ENCODE measurements at places on chromosomes 3 and 15.

DNA sequence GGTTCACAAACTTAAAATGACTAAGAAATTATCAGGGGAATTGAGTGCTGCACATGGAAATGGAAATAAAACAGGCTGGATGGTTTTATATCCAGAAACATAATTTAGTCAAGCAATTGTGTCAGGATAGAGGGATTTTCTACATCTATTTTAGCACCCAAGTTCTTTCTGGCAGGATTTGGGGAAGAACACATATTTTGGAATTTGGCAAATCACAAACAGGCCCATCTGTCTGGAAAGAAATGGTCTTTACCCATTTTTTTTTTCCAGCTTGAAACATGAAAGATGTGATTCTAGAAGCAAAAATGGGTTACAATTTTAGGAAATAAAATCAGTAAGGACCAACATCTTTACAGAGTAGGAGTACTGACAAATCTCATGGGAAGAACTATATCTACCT is 14.4 kb upstream of the UNC13C start:
- no peak for DNase-seq

DNA sequence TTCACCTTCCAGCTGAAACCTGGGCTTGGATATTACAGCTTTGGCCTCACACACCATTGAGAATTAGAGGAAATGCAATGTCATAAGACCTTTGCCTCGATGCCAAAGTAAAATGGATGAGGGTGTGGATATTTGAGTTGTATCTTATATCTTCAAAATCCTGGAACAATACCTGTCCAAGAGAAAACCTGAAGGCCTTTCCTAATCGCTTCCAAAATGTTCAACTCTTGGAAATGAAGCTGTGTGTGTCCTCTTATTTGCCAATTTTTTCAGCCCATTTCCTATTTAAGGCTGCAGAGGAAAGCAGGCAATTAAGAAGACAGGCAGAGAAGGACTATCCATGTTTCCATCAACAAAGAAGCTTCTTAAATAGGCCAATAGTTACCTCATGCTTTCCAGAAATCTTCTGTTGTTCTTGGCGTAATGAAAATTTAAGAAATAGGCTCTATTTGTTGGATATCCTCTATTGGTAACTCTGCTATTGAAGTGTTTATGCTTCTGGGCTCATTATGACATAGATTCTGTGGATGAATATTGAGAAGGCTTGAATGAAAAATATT is 99.5 kb upstream of the ZBTB20 start:
- no peak for DNase-seq

- DNase-seq: no peak
Measured at GRCh38 chr3:82033186-82033585, 271.7 kb upstream of the GBE1 start.

GRCh38 chr3:174397848-174398247 is 461.3 kb upstream of the NAALADL2 start:
- DNase-seq: no peak

DNA sequence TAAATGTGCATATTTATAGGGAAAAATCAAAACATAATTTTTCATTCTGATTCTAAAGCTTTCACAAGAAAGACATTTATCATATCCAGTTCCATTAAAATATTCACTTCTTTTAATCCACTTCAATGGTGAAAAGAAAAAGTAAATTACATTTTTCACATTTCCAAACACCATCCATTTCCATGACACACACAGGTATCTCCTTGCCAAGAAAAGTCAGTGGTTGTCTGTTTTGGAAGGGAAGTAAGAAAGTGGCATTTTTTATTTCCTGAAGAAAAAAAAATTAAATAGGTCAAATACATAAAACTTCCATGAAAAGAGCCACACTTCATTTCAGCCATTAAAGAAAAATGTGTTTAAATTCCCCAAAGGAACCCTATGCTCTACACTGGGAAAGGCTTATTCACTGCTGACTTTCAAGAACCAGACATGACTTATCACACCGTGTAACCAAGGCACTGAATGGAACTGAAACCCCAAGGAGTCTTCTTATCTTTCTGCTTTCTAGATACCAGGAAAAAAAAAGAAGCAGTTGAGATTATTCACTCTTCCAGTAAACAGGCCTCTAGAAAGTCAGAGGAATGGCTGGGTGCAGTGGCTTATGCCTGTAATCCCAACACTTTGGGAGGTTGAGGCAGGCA is 44.5 kb downstream of the OSBPL10 start:
- no peak for DNase-seq

GRCh38 chr15:25060996-25061620 is 106.3 kb downstream of the SNRPN start:
- no peak for DNase-seq

- DNase-seq: no peak
Measured at GRCh38 chr3:122074621-122075265, 19.6 kb downstream of the CD86 start.

GRCh38 chr15:37777006-37777405 is 157.4 kb upstream of the TMCO5A start:
- no peak for DNase-seq

- no peak for DNase-seq
Measured at GRCh38 chr15:65512189-65512588, 5.3 kb downstream of the DPP8 start.

GRCh38 chr3:155670335-155670734 is 74.5 kb downstream of the PLCH1 start:
- no peak for DNase-seq

DNA sequence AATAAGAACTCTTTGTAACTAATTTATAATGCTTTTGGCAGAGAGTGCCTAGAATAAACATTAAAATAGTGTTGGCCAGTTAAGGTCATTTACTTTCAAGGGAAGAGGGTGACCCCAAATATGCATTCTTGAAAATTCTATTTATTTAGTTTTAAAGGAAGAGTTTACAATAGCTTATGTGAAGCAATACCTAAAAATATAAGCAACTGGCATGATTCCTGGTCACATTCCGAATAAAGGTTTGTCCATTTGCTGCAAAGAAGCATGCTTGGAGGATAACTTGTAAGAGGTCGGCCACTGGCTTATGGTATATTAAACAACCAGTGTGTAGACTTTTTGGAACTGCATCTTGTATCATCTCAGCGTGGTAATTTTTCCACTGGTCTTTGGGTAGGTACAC is 10.2 kb downstream of the MITF start:
- no peak for DNase-seq

- DNase-seq: no peak
Measured at GRCh38 chr15:90178468-90179435, 22.4 kb upstream of the SEMA4B start.

DNA sequence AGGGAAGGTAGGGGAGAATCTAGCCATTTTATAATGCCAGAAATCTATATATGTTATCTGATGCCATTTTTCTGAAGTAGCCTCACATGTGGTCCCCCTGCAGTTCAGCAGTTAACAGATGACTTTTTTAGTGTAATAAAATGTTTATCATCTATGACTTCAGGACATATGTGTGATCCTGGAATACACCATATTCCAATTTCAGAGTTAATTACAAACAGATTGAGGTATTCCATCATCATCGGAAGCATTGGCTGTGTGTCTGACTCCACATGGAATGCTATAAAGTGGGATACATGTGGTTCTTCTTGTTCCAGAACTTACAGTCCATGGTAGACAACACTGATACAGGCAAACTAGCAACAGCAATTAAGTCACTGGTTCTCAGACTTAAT is 45.9 kb upstream of the LIMD1 start:
- DNase-seq: no peak

GRCh38 chr3:133835961-133836360 is 30.3 kb downstream of the SRPRB start:
- DNase-seq: no peak

DNA sequence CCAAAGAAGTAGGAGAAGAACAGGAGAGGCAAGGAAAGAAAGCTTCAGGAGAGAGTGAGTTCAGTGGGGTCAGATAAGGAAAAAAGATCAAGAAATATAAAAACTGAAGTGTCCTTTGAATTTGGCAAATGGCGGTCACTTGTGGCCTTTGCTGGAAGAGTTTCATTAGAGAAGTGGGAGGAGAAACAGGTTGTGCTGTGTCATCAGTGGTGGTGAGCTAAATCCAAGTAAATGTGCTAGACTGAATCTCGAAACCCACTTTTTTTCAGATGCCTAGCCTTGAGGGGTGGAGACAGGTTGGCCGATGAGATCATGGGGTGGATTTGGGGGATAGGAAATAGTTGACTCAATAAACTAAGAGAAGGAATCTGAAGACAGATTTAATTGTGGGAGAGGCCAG is 43.7 kb downstream of the CHRD start:
- no peak for DNase-seq

DNA sequence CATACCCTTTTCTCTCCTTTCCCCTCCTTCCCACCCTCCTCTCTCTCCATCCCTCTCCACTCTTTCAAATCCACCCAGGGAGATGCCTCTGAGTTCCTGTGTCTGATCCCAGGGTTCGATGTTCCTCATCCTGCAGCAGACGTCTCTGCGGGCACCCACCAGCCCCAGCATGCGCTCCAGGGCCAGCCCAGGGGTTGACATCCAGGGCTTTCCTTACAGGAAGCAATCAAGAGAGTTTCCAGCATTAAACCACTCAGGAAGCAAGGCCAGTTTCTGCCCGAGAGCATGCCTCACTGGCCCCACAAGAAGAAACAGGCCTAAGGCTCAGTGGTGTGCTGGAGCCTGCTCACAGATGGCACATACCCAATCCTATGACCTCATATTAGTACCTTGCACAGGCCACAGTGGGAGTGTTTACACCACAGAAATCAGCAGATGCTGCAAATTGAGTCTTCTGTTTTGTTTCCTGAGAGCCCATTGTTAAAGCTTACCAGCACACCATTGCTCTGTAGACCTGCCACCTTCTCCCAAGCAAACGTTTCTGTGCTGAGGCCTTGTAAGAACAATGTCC is 13.2 kb downstream of the SLC6A1 start:
- no peak for DNase-seq

- DNase-seq: no peak
Measured at GRCh38 chr15:74365598-74366445, 1.6 kb downstream of the CYP11A1 start.

DNA sequence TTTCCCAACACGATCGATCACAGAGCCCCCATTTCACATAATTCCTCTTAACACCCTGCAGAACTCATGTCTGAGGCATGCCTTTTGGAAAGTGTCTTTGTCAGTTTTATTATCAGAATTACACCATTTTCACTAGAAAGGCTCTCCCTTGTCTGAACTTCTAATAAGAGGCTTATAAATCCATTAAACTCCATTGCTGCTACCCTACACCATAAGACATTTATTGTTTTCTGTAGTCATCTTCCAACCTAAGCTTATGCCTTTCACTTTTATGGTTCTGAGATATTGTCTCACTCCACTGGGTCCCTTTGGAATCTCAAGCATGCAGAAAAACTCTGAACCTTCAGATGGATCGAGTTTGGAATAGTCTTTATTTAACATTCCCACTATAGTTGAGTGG is 50.2 kb upstream of the TPM1 start:
- no peak for DNase-seq

DNA sequence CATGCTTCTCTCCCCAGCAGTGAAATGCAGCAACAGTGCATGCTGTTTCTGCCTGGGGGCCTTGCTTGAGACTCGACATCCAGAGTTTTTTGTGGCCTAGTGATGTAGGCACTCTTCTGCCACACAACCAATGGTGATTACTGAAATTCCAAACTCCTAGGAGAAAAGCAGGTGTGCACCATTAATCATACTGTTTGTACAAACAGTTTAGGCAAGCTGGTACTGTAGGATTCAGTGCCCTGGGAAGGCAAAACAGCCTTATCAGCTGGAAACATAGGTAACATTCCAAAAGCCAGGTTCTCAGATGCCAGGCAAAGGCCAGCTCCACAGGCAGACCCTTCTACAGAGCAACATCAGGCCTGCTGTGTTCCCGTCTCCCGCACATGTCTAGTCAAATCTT is 17.5 kb upstream of the RBP1 start:
- DNase-seq: no peak

DNA sequence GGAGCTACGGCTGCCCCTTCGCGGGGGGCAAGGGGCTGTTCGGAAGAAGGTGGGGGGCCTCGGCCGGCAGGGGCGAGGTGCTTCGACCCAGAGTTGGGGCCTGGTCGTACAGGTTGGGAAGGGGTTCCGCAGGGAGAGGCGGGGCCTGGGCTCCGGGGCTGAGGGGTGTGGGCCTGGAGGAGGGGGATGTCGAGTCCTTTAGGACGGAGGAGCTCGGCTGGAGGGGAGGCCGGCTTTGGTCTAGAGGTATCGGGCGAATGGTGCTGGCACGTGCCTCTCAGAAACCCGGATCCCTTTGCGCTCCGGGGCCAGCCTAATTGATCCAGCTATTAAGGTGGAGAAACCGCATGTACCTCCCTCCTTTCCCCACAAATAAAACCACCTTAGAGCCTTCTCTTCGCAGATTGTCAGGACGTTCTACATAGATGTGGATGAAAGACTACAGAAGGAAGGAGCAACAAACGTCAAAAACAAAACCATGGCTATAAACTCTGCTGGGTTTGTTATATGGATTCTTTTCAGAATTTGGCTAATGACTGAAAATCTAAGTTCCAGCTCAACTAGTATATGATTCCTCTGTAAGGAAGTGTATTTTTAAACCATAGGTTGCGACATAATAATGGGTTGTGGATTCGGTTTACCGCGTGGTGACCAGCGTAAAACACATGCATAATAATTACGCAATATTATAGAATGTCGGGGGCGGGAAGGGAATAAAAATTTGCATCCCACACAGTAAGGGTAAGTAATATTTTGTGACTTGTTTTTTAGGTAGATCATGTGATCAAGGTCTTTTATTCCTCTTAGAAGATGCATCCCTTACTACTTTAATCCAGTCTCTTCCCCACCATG is 644 bp upstream of the NGLY1 start:
- DNase-seq: no peak

- no peak for DNase-seq
Measured at GRCh38 chr15:39235084-39235795, 345.6 kb upstream of the THBS1 start.

- DNase-seq: no peak
Measured at GRCh38 chr15:90895571-90896117, 7.5 kb upstream of the MAN2A2 start.

DNA sequence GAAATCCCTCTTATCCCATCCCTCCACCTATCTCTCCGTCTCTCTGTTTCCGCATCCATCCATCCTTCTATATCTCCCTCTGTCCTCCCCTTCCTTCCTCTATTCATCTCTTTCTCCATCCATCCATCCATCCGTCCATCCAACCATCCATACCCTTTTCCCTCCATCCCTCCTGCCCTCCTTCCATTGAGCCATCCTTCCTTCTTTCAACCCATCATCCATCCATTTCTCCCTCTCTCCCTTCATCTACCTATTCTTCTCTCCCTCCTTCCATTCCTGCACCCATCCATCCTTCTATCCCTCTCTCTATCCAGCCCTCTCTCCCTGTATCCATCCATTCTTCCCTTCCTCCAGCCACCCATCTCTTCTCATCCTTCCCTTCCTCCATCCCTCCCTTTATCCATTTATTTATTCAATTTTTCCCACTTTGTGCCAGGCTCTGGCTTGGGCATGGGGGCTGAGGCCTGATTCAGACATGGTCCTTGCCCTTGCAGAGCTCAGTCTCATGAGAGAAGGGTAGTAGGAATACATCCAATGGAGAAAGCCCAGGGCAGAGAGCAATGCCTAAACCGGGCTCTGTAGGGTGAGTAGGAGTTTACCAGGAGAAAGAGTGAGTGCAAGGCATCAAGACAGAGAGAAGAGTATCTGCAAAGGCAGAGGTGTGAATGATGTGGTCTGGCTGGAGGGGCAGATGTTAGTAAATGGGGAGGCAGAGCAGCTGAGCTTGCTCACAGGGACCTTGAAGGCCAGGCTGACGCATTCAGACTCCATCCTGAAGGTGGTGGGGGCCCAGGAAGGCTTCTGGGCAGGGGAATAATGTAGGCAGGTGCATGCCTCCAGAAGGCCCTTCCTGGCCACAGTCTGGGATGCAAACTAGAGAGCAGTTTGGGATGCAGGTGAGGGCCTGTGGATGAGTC is 19.5 kb upstream of the FBLN2 start:
- DNase-seq: no peak

GRCh38 chr3:73073091-73073707 is 11.7 kb downstream of the EBLN2 start:
- DNase-seq: no peak

Measured in CD4-positive, alpha-beta T cell treated with Interleukin-4 for 4 hours (primary cell).